ENCODE measurements at places on chromosomes 3 and 15.

DNA sequence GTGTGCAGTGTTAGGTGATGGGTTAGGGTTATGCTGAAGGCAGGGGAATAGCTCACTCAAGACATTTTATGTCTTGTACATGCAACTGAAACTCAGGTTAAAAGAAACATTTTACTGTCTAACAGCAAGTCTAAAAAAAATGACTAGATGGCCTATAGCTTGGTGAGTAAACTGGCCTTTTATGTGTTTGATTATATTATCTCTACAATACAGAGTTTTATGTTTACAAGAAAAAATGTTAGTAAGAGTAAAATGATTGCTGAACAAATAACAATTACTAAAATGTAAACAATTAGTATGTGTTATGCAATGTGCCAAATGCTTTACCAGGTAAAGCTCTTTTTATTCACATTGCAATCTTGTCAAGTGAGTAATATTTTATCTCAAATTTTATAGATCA lies 1039.6 kb downstream of the ROBO2 start:
- no peak for DNase-seq

- no peak for DNase-seq
Observed at GRCh38 chr3:24709956-24710355, 215.3 kb upstream of the THRB start.

GRCh38 chr3:47015151-47015550 lies 35.7 kb downstream of the NBEAL2 start:
- DNase-seq, result no peak

GRCh38 chr3:66279168-66279567 lies 58.4 kb downstream of the SLC25A26 start:
- DNase-seq, result no peak

DNA sequence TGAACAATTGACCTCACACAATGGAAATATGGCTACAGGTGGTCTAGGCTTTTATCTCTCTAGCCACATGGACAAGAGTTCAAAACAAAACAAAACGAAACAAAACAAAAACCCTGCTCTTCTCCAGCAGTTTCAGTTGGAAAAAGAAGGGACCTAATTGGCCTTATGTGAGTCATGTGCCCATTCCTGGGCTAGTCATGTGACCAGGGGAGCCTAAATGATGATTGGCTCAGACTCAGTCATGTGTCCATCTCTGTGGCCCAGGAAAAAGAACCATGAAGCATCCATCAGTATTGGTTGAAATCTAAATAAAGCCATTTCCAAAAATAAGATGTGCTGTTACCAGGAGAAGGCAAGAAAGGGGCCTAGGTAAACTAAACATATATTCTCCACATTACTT lies 96.8 kb downstream of the ANXA2 start:
- no peak for DNase-seq
